Muscle of arm (tissue), 14 donors: ENCODE measurements at places on chromosomes 1 and 21.

GRCh38 chr1:54229281-54229891, 29.4 kb downstream of the MRPL37 start:
- DNase-seq, result no peak

DNA sequence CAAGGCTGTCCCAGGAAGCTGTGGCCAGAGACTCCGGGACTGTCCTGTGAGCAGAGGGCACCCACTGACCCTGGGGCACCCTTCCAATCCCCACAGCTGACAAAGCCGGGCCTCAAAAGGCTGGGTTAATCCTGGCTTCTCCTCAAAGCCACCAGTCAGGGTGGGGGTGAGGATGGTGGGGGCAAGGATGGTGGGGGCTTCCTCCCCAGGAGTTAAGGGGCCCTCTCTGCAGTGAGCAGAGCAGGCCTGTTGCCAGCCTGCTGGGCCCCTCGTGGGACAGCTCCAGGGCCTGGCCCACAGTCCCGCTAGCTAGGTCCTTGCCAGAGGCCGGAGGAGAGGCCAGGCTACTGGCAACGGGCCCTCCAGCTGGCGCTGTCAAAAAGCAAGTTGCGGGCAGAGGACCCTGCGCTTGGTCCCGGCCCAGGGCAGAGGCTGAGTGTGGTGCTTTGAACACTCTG, 37.9 kb upstream of the CCDC27 start:
- DNase-seq, result peak; percentile 43

GRCh38 chr1:112761714-112762480, 46.8 kb upstream of the PPM1J start:
- no peak for DNase-seq

DNA sequence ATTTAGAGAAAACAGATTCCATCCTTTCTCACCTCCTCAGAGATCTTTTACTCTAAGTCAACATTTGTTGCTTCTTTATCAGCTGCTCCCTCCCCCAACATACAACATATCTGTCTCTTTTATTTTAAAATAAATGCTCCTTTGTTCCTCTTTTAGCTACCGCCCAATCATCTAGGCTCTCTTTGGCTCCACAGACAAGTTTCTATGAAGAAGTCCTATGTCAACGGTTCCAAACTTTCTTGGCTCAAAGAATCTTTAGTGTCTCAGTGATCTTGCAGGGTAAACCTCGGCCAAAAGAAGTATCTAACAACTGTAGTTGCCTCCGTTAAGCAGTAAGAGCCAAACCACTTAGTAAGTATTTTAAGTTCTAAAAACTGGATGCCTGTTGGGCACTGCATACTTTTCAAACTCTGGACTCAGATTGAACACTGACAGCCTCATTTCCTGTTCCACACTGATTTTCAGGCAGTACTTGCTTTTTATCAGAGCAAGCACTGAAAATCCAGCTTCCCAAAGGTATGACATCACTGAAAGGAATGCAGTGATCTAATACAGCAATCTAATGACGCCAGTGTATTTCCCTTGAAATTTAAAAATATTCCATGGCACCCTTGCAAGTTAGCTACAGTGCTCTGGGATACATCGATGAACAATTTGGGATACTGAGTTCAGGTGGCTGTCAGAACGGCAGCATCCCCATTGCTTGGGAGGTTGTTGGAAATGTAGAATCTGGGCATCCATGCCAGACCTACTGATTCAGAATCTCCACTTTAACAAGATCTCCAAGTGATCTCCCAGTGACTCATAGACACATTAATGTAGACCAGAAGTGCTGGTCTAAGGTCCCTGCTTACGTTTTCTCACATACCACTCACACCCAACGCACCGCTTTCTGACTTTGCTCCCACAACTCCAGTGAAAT, 26.8 kb downstream of the EGLN1 start:
- peak; percentile 71 for DNase-seq
